Stimulated activated CD8-positive, alpha-beta memory T cell treated with anti-CD3 and anti-CD28 coated beads, Interleukin-4, amount 100 ng/mL, for 4 hours (primary cell): ENCODE measurements at places on chromosomes 16 and 17.
A peak's percentile ranks its signal among the peaks of the same experiment; 100 is the strongest.

- DNase-seq, result no peak
Observed at GRCh38 chr16:76676356-76676755, 399.2 kb downstream of the CNTNAP4 start.

- no peak for DNase-seq
Observed at GRCh38 chr17:79646721-79647455, 36.0 kb upstream of the RBFOX3 start.

- DNase-seq, result no peak
Observed at GRCh38 chr16:11780991-11781680, 15.9 kb downstream of the ZC3H7A start.

GRCh38 chr17:34195987-34196386 lies 59.1 kb upstream of the CCL2 start:
- DNase-seq, result no peak

DNA sequence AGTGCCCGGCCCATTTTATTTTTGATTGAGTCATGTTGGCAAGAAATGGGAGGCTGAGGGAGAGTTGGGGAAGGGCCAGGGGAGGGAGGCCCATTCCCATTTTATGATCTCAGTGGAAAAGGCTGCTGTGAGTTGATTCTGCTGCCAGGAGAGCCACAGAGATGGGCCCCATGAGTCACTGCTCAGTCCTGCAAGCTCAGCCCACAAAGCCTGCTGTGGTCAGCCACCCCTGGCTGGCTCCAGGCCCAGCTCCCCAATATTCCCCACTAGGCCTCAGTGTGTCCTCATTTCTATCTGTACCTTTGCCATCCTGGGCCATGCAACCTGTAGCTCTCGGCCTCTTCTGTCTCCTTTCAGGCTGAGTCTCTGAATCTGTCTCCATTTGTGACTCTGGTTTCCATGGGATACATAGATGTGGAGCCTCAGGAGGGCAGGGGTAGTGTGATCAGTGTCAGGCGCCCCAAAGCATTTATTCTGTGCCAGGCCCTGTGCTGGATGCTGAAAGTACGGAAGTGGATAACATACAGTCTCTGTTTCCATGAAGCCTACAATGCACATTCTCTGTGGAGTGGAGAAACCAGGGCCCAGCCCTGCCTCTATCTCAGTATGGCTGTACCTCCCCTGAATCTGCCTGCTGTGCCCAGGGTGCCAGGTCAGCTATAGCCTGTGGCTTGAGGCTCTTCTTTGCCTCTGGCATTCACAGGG lies 1.9 kb upstream of the PLEKHG4 start:
- DNase-seq, result no peak

GRCh38 chr16:84109598-84110335 lies 7.0 kb downstream of the MBTPS1 start:
- DNase-seq, result no peak

- DNase-seq, result no peak
Observed at GRCh38 chr17:27782791-27783206, 17.5 kb downstream of the NOS2 start.

DNA sequence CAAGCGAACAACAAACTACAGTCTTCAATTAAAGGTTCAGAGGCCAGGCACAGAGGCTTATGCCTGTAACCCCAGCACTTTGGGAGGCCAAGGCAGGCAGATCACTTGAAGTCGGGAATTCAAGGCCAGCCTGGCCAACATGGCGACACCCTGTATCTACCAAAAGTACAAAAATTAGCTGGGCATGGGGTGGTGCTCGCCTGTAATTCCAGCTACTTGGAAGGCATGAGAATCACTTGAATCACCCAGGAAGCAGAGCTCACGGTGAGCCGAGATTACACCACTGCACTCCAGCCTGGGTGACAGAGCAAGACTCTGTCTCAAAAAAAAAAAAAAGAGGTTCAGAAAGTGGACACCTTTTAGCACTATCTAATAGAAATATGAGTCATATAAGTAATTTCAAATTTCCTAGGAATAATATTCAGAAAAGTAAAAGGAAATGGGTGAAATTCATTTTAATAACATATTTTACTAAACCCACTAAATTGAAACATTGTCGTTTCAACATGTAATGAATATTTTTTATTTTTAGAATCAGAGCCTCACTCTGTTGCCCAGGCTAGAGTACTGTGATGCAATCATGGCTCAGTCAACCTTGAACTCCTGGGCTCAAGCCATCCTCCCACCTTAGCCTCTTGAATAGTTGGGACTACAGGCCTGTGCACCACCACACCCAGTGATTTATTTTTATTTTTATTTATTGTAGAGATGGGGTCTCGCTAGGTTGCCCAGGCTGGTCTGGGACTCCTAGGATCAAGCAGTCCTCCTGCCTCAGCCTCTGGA lies 15.2 kb upstream of the MARCHF10 start:
- no peak for DNase-seq

- DNase-seq, result peak; percentile 37
Observed at GRCh38 chr17:9115214-9116191, 94.2 kb downstream of the NTN1 start.

- DNase-seq, result no peak
Observed at GRCh38 chr17:57496382-57496781, 240.1 kb downstream of the MSI2 start.

DNA sequence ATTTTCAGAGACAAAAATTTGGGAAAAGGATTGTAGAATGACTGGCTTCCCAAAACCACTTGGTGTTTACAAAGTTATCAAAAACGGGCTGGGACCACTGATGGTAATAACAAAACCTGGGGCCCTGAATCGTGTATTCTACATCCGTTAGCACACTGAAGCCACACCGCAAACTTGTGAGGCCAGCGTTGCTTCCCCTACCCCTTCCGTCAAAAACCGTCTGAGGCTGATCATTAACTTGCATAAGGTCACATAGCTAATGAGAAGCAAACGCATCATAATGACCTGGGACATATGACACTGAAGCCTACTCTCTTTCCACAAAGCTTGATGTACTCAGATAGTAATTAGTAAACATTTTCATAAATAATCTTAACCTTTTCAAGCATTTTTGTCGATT lies 704.3 kb downstream of the MAF start:
- DNase-seq, result no peak

DNA sequence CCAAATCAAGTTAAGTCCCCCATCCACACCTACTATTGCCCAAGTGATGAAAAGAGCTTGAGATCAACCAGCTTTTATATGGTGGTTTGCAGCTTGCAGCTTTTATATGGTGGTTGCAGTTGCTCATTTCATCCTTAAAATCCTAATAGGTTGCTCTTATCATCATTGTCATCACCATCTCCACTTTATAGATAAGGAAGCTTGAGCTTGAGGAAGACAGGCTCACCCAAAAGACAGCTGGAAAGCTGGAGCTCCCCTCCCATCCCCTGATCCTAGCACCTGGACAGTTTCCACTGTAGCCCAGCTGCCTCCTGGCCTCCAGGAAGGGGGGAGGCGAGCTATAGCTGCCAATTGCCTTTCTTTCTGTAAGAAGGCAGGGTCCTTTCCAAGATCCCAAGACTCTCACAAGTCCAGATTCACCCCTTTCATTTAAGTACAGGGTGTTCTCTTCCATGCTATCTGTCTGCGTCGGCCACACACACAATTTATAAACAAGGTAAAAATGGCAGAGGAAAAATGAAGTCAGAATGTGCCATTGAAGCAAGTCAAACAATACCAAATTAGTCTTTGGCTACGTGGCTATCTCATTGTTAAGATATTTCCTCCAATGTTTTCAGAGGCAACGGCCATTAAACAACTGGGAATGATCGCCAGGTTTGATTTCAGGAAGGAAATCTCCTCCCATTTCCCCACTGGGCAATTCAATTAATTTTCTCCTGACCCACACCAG lies 63.3 kb downstream of the PECAM1 start:
- DNase-seq, result no peak

DNA sequence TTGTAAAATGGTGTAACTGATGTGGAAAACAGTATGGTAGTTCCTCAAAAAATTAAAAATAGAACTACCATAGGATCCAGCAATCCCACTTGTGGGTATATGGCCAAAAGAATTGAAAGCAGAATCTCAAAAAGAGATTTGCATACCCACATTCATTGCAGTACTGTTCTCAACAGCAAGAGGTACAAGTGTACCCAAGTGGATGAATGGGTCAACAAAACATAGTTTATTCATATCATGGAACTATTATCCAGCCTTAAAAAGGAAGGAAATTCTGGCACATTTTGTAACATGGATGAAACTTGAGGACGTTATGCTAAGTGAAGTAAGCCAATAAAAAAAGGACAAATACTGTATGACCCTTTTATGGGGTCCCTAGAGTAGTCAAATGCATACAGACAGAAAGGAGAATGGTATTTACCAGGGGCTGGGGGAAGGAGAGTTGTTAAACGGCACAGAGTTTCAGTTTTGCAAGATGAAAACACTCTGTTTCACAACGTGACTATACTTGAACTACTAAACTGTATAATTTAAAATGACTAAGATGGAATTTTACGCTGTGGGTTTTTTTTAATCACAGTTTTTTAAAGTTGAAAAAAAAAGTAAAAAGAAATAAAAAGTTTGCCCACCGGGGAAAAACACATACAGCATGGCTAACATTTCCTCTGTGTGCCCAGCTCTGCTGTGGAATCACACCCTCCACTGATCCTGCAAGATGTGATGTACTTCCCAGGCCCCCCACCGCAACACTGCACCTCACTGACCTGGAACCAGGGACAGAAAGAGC lies 6.1 kb downstream of the TVP23A start:
- no peak for DNase-seq

DNA sequence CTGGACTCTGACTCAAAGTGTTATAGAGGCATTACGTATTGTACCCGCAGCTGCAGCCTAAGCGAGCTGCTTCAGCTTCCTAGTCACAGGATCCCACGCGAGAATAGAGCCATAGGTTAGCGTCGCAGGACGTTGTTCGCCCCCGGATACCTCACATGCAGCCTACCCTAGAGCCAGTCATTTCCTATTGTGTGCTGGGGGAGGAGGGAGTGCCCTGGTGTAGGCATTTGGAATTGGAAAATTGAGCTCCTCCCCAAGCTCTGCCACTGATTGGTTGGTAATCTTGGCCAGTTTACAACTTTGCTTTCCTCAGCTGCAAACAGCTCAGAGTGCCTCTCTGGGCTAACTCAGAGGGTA lies 530 bp downstream of the NAA60 start:
- no peak for DNase-seq

- no peak for DNase-seq
Observed at GRCh38 chr17:35423761-35424160, 8.5 kb downstream of the SLFN12 start.

- no peak for DNase-seq
Observed at GRCh38 chr16:31072540-31073141, 1.4 kb downstream of the ZNF668 start.

DNA sequence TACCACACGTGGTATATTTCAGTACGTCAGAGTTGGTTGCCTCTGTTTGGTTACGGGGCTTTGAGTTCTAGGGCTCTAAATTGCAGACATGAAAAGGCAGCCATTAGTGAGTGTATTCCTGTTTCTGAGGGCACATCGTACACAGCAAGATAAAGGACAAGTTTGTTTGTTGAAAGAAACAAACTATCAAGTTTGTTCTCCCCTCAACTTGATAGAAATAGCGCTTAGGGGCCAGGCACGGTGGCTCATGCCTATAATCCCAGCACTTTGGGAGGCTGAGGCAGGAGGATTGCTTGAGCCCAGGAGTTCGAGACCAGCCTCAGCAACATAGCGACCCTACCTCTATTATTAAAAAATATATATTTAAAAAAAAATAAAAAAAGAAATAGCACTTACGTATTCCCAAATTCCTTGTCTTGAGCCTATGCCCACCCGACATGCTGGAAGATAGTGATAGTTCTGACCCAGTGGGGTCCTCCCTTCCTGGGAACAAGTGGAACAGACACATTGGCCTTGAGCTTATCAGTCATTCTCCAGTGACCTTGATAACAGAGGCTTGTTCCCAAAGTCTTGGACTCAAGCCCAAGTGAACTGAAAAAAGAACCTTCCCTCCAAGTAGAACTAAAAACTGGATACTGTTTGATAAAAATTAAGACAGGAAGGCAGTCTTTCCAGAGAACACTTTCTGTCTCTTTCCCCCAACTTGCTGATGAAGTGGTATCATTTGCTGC lies 139.9 kb upstream of the CACNG3 start:
- DNase-seq, result no peak

DNA sequence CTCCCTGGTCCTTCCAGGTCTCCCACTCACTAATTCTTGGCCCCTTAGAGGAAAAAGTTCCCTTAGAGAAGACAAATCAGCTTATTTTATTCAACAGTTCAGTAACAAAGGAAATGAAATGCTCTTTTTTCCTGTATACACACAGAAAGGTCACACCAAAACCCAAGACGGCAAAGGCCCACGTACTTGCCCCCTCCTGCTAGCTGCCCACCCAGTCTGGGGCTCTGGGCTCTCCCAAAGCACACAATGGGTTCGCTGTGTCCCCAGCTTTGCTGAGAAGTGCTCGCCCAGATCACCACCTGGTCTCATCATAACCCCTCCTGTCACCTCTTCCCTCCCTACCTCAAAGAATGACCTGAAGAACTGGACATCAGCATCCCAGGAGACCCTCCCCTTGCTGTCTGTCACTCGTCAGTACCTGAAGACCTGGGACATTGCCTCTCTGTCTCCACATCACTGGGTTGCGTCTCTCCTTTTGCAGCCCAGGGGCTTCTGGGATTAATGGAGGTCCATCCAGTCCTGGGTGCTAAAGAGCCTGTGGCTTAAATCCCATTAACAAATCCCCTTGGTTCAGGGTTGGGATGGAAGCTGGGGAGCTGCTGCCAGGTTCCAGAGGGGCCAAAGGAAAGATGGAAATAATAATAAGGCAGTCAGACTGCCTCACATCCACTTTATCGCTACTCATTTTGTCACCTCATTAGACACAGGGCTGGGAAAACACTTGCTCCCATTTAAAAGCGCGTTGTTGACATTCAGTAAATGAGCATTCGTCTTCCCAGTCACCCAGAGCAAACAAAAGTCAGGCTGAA lies 3.3 kb downstream of the SLC6A4 start:
- no peak for DNase-seq

DNA sequence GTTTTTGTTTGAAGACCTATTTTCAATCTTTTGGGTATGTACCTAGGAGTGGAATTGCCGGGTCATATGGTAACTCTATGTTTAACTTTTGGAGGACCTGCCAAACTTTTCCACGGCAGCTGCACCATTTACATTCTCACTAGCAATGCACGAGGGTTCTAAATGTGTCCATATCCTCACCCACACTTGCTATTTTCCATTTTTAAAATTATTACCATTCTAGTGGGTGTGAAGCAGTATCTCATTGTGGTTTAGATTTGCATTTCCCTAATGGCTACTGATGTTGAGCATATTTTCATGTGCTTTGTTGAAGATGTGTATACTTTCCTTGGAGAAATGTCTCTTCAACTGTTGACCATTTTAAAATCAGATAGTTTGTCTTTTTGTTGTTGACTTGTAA lies 60.3 kb upstream of the HAPSTR1 start:
- no peak for DNase-seq

- no peak for DNase-seq
Observed at GRCh38 chr16:14015461-14015860, 55.7 kb upstream of the MRTFB start.

DNA sequence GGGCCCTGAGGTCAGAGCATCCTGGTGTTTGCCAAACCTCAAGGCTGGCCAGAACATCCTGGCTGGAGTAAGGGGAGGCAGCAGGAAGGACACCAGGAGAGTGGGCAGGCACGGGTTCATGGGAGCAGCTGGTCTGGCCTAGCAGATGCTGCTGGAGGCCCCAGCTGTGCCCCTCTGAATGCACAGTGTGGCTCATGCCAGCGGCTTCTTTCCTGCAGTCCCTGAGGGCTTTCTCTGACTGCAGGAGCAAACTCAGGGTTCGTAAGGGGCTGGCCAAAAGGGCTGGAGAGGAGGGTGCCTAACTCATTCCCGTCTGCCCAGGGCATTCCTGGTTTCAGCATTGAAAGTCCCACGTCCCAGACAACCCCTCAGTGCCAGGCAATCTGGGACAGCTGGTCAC lies 78.7 kb downstream of the ZDHHC7 start:
- no peak for DNase-seq
